AG09319 (cell line): ENCODE measurements at places on chromosomes 7 and 10.

DNA sequence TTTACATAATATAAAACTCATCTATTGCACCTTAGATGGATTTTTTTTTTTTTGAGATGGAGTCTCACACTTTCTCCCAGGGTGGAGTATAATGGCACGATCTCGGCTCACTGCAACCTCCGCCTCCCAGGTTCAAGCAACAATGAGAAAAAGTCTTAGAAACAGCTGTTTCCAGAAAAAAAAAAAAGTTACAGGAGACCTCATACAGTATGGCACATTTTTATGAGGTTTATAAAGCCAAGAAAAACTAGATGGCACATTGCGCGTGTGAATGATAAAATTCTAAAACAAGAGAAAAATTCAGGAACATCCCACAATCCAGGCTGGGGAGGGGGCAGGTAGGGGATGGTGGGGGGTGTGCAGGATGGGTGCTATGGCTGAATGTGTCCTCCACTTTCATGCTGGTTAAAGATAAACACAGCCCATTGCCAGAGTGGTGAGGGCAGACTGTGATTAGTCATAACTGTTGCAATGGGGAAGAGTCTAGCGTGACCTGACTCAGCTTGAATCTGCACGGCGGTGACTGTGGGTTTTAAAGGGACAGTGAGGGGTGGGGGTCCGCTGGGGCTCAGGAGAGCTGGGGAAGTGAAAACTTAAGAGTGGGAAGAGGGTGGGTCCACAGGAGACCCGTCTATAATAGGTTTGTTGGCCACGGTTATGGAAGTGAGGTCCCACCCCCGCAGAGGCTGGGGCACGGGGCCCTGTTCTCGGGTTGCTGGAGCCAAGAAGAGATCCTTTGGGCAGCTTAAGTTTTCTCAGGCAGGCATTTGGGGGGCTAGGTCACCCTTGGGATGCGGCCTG lies 11.9 kb upstream of the LRRC27 start:
- DNase-seq: peak; percentile 70

DNA sequence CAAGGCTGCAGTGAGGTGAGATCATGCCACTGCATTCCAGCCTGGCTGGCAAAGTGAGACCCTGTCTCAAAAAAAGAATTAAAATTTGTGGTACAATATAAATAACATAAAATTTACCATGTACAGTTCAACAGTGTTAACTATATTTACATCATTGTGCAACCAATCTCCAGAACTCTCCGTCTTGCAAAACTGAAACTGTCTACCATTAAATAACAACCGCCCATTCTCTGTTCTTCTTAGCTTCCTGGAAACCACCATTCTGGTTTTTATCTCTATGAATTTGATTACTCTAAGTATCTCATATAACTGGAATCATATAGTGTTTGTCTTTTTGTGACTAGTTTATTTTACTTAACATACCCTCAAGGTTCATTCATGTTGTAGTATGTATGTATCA lies 167.6 kb downstream of the AUTS2 start:
- DNase-seq: no peak

GRCh38 chr7:48011951-48012350 lies 17.0 kb downstream of the SUN3 start:
- DNase-seq: no peak

DNA sequence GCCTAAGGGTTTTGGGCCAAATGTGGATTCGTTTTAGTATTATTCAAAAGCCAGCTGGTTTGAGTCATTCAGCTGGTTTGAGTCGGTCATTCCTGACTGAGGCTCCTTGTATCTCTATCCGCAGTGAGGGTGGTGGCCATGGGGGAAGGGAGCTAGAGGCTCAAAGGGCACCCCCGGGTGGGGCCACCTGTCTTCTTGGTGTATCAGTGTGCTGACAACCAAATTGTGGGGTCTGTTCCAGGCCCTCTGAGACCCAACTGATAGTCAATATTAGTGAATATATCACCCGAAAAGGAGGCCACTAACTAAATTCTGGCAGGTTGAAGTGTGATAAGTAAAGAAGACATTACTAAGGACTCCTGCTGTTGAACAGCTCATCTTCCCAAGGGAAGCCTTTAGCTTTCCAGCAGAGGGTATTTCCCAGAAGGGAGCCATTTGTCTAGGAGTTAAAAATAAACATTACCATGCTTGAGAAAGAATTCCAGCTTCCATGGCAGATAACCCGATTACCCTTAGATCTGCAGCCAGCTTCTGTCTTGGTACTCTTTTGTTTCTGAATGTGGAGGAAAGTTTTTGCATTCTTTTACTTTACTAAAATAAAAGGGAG lies 29.9 kb upstream of the DDX50 start:
- DNase-seq: no peak

DNA sequence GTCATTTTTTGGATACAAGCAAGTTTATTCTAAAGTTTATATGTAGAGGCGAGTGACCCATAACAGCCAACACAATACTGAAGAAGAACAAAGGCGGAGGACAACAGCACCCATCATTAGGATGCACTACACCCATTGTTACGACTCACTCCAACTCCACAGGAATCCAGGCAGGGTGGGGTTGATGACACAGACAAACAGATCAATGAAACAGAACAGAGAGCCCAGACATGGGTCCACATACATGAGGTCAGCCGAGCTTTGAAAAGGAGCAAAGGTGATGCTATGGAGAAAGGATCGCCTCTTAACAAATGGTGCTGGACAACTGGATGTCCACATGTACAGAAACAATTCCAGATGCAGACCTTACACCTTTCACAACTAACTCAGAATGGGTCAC lies 426.4 kb downstream of the PTPRN2 start:
- no peak for DNase-seq

DNA sequence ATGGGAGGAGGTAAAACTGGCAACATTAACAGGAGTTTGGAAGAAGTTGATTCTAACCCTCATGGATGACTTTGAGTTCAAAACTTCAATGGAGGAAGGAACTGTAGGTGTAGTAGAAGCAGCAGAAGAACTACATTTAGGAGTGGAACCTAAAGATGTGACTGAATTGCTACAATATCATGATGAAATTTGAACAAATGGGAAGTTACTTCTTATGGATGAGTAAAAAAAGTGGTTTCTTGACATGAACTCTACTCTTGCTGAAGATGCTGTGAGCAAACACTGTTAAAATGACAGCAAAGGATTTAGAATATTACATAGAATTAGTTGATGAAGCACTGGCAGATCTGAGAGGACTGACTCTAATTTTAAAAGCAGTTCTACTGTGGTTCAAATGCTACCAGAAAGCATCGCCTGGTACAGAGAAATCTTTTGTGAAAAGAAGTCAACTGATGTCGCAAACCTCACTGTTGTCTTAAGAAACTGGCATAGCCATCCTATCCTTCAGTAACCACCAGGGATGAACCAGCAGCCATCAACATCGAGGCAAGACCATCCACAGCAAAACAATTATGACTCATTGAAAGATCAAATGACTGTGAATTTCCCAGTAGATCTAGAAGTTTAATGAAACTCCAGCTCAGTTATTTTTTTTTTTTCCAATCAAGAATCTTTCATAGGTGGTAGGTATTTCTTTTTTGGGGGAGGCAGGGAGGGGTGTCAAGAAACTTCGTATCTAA lies 20.8 kb downstream of the BRAF start:
- DNase-seq: no peak

DNA sequence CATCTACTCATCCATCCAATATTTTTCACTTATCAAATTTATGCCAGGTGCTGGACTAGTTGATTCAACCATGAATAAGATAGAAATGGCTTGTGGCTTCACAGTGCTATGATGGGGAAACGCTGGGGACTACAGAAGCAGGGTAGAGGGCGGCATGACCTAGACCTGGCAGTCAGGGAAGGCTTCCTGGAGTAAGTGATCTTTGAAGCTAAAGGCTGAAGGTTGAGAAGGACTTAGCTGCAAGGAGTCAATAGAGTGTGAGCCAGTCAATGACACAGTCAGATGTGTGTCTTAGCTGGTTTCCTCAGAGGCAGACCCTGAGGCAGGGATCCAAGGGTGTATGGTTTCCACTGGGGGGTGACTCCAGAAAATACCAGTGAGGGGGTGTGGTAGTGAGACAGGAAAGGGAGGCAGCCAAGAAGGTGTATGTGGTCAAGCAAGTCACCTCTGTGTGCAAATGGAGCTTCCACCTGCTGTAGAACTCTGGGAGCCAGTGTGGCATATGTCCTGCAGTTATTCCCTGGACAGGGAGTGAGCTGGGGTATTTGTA lies 10.3 kb downstream of the PRF1 start:
- no peak for DNase-seq

DNA sequence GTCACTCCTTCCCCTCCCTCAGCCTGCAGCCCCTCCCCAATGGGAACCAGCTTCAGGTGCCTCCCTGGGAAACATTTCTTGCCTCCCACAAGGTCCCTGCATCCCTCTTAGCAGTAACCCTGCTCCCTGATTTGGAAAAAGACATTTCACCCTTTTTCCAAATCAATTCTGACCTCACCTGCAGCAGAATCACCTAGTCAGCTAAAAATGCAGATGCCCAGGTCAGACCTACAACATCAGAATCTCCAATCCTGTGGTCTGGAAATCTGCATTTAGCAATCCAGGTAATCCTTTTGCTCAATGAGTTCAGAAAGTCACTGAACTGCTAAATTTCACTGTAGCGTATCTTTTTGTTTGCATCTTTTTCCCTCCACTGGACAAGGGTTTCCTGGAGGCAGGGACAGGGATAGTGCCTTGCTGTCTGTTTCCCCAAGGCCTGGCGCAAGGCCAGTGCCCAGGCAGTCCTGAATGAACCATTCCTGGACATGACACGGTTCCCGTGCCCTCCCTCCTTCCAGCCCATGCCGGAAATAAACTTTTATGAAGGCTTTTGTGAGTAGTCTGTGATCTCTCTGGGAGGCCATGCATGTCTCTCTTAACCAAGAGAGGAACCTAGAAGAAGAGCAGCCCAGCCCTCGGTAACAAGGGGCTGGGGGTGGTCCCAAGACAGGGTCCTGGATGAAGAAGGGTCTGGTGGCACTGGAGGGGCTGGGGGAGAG lies 44.0 kb downstream of the COL13A1 start:
- DNase-seq: no peak

DNA sequence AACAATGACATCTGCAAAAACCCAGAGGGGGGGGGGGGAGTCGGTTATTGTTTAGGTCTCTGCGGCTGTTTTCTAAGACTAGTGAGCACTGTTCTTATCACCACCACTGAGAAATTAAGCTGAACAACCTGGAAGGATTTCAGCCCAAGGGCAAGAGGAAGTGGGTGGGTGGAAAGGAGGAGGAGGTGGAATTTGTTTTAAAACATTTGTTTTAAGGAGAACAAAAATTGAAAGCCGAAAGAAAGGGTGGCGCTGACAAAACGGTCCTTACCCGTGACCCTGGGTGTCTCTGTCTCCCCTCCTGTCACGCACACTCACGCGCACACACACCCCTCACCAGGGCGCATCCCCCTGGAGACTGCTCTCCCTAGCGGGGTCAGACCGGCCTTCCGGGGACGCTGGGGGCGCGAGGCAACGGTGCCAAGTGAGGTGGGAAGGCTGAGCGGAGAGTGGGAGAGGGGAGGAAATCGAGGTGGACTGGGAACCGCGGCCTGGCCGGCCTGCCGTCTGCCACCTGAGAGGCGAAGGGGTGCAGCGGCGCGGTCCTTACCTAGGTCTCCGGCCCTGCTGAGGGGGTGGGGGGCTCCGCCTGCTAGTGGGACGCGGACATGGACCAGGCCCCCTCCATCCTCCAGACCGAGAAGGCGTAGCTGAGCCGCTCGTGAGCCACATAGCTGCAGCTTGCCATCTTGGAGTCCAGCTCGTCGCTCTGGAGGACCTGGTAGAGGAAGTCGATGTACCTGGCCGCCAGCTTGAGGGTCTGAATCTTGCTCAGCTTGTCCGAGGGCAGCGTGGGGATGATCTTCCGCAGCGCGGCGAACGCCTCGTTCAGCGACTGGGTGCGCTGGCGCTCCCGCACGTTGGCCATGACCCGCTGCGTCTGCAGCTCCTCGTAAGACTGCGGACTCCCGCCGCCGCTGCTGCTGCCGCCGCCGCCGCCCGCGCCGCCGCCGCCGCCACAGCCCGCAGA lies 1.0 kb downstream of the TWIST1 start:
- no peak for DNase-seq

DNA sequence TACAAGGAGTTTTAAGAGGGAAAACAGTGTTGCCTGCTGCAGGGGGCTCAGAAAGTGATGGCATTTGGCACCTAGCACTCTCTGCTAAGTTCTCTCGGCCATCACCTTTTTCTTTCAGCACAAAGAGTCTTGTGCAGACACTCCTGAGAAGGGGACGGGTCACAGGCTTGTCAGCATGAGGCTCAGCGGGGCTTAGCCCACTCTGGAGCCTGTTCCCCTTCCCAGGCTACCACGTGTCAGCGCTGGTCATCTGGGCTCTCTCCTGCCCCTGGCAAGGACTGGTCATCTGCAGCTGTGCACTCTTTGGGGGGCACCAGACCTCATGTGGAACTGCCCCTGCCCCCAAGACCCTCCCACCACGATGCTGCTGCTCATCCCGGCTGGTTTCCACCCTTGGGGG lies 152.1 kb upstream of the MKI67 start:
- DNase-seq: no peak

DNA sequence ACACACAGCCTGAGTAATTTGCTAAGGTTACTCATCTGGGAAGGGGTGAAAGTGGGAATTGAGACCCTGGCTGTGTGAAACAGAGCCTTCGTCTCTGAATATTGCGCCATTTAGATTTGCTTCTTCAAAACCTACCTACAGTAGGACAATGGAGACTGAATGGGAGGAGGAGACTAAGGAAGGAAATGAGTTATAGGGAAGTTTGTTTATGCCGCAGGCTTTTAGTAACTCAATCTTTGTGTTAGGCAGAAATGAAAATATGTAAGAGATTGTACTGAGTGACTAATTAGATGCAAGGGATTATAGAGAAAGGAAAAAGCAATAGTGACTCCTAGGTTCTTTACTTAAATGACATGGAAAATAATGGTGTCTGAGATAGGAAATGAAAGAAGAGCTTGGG lies 80.2 kb downstream of the KCND2 start:
- DNase-seq: no peak

DNA sequence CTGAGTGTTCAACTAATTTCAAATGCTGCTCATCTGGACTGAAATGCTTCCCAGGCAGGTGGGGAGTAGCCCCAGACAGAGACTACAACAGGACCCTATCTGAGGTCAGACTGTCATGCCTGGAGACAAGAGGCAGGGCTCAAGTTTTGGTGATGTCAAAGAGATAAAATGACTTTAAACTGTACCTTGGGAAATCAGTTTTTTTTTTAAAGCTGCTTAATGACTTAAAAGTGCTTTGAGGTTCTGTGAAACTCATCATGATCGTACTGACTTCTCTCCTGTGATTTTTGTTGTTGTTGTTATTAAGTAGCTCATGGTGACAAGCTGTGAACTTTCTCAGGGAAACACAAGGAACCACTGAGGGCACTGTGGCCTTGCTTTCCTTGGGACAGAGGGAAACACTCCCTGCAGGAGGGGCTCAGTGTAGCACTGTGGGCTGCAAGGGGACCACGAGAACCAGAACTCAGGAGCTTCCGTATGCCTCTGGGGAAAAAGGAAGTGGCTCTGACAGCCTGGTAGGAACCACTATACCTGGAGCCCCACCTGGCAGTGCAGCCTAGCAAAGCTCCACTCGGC lies 9.5 kb downstream of the HIPK2 start:
- no peak for DNase-seq
